Fibroblast of the aortic adventitia (primary cell): ENCODE measurements at places on chromosomes 11 and 22. TPM values are rescaled to one million over a fixed set of nuclear protein-coding genes. Genes with fewer than 3 reads are reported as not detected.
A peak's percentile ranks its signal among the peaks of the same experiment; 100 is the strongest.

DNA sequence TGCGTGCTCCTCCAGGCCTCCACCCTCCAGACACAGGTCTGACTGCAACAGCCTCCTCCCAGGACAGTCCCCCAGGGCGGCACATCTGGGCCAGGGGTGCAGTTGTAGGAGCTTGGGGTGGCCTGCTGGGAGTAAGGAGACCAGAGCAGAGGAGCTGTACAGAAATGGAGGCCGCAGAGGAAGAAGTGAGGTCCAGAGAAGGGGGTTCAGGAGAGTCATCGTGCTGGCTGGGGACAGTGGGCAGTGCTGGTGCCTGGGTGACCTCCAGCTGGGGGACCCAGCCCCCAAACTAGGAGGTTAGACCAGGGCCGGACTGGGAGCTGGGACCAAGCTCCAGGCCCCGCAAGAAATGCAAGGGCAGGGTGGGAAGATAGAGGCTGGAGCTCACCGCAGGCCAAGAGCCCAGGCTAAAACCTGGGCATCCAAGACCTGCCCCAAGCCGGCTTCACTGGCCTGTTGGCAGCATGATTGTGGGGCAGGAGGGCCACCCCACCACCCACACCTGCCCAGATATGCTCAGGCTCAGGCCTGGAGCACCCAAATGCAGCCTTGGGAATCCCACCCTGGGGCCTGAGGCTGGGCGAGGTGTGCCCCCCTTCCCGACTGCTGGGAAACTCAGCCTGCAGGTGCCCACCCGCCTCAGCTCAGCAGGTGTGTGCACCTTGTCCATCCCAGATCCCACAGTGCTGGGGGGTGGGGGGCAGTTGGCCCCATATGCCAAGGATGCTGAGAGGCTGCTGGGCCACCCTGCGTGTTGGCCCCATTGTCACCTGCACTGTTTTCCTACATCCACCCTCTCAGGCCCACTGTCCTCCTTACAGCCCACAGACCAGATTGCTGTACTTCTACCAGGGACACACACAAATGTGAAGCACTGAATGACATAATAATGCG is 96.9 kb downstream of the MORC2 start:
- no peak for DNase-seq

DNA sequence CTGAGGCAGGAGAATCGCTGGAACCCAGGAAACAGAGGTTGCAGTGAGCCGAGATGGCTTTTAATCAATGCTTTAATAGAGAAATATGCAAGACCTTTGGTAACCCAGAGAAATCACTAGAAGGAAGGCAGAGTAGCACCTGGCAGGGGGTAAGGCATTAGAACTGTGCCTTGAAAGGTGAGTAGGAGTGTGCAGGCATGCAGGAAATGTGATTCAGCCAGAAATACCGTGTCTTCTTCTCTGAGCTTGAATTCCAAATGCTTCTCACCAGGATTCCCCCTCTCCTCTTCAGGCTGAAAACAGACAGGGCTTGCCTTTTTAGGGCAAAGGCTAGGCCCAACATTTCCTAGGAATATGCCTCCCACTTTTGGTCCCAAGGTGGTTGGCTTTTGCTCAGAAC is 51.0 kb downstream of the OR4D9 start:
- DNase-seq = no peak

The AQP11 gene
- 2.8 and 3.3 TPM in 2 replicates for total RNA-seq

DNA sequence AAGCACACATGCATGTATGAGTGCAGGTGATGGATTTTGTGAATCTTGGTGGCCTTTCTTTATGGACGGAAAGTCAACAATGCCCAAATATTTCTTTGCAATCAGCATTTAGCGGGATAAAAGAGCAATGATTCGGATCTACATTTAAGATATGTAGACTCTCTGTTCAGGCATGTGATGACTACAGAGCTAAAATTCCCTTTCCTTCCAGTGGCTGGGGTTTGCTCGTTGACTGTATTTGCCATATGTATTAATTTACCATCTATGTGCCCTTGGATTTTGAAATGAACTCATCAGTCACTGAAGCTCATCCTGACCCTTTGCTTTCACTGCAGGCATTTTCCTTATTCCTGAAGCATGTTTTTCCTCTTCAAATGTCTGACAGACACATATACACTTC is 13.6 kb downstream of the BLID start:
- DNase-seq = peak; percentile 41

- no peak for DNase-seq
Observed at GRCh38 chr11:47488111-47488510, 39.2 kb upstream of the RAPSN start.
